Endothelial cell of coronary artery (primary cell): ENCODE measurements at places on chromosomes 2 and 18. TPM values are rescaled to one million over a fixed set of nuclear protein-coding genes. Genes with fewer than 3 reads are reported as not detected.

The KLF7 gene
- 12.7 and 31.7 TPM in 2 replicates for total RNA-seq

The CAPN13 gene
- total RNA-seq, result not detected in 2 replicates

The NEDD4L gene
- total RNA-seq, result 5.0 and 9.7 TPM in 2 replicates

The TMEM169 gene
- total RNA-seq, result under 0.01 TPM in 1 of 2 replicates, not detected in the other

The RGPD4 gene
- total RNA-seq, result not detected in 2 replicates

The HOXD8 gene
- 0.99 and 4.1 TPM in 2 replicates for total RNA-seq

The CNTNAP5 gene
- 0.09 TPM in 1 of 2 replicates, not detected in the other for total RNA-seq

The FOXI3 gene
- not detected in 2 replicates for total RNA-seq

The SERPINB7 gene
- total RNA-seq, result not detected in 2 replicates

The CRYGD gene
- not detected in 2 replicates for total RNA-seq

The FIGN gene
- total RNA-seq, result 0.94 and 1.3 TPM in 2 replicates

The CCDC178 gene
- total RNA-seq, result 0.63 TPM in 1 of 2 replicates, not detected in the other

The ERFE gene
- 0.09 and 0.66 TPM in 2 replicates for total RNA-seq

The RFTN2 gene
- total RNA-seq, result 3.8 and 5.1 TPM in 2 replicates

The CREB1 gene
- 30.5 and 36.2 TPM in 2 replicates for total RNA-seq

The METTL21A gene
- 7.0 and 14.5 TPM in 2 replicates for total RNA-seq

The PRADC1 gene
- total RNA-seq, result 13.2 and 21.0 TPM in 2 replicates

The VWA3B gene
- 0.19 TPM in 1 of 2 replicates, not detected in the other for total RNA-seq

The LOXL3 gene
- total RNA-seq, result 0.99 and 31.5 TPM in 2 replicates

The HOXD4 gene
- 0.36 and 2.8 TPM in 2 replicates for total RNA-seq

The UNC80 gene
- under 0.01 TPM in 1 of 2 replicates, not detected in the other for total RNA-seq

The MC4R gene
- not detected in 2 replicates for total RNA-seq

The CACNB4 gene
- total RNA-seq, result 0.18 and 0.28 TPM in 2 replicates

The FAP gene
- 1.5 and 7.9 TPM in 2 replicates for total RNA-seq

The FAM161A gene
- total RNA-seq, result 1.4 and 2.1 TPM in 2 replicates

The SLC9A2 gene
- total RNA-seq, result under 0.01 TPM in 2 replicates

The TUBB8B gene
- total RNA-seq, result not detected in 2 replicates

The RSAD2 gene
- 0.19 and 0.36 TPM in 2 replicates for total RNA-seq

The TMEM198 gene
- total RNA-seq, result 0.09 TPM in 1 of 2 replicates, not detected in the other

The PDE1A gene
- under 0.01 and 2.4 TPM in 2 replicates for total RNA-seq

The CTNNA2 gene
- total RNA-seq, result not detected in 2 replicates

The SULT1C2 gene
- not detected in 2 replicates for total RNA-seq

The UBE2E3 gene
- total RNA-seq, result 39.0 and 44.4 TPM in 2 replicates

The FEV gene
- not detected in 2 replicates for total RNA-seq

The NETO1 gene
- total RNA-seq, result not detected in 2 replicates

The DSEL gene
- total RNA-seq, result 7.8 and 13.4 TPM in 2 replicates

The SF3B1 gene
- total RNA-seq, result 160 and 179 TPM in 2 replicates

The MYCN gene
- 1.6 and 2.4 TPM in 2 replicates for total RNA-seq

The ALPG gene
- total RNA-seq, result not detected in 2 replicates

The RAPGEF4 gene
- 5.9 and 6.2 TPM in 2 replicates for total RNA-seq

The DSG1 gene
- total RNA-seq, result not detected in 2 replicates

The GAL3ST2 gene
- total RNA-seq, result 0.09 TPM in 1 of 2 replicates, not detected in the other

The ALPP gene
- total RNA-seq, result not detected in 2 replicates

The TMEM37 gene
- total RNA-seq, result 0.94 and 1.3 TPM in 2 replicates

The TYW5 gene
- 5.3 and 7.8 TPM in 2 replicates for total RNA-seq

The IFIH1 gene
- 4.9 and 9.0 TPM in 2 replicates for total RNA-seq

The PREB gene
- 44.8 and 50.9 TPM in 2 replicates for total RNA-seq

The TMEM178A gene
- total RNA-seq, result 0.36 and 0.56 TPM in 2 replicates

The PSME4 gene
- total RNA-seq, result 35.6 and 42.6 TPM in 2 replicates

The SCN3A gene
- total RNA-seq, result 0.09 TPM in 1 of 2 replicates, not detected in the other

The C2orf66 gene
- 0.09 TPM in 2 replicates for total RNA-seq

The SLC30A3 gene
- total RNA-seq, result not detected in 2 replicates

The NTSR2 gene
- total RNA-seq, result not detected in 2 replicates

The CABYR gene
- 1.5 and 1.6 TPM in 2 replicates for total RNA-seq

The IL36B gene
- total RNA-seq, result not detected in 2 replicates

The EML6 gene
- total RNA-seq, result 0.56 and 0.63 TPM in 2 replicates

The ERBB4 gene
- under 0.01 and 0.28 TPM in 2 replicates for total RNA-seq
